ENCODE measurements at places on chromosomes 3 and 15.
A peak's percentile ranks its signal among the peaks of the same experiment; 100 is the strongest.

GRCh38 chr15:76470691-76471090 lies 134.1 kb downstream of the ISL2 start:
- DNase-seq, result peak; percentile 58

DNA sequence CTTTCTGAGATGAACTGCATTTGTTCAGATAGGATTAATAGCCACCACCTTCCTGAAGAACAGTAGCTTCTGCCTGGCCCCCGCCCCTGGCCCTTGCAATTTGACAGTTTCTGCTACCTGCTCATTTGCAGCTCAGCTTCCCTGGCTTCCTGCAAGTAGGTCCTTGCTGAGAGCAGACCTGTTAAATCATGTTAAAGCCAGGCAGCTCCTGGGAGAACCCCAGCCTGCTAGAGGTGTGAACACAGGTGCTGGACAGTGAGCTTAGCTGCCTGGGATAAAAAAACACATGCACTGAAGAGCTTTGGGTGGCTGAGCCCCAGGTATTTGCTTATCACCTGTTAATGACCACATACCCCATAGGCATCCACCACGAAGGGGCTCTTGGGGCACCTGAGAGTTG lies 143.4 kb downstream of the PTPRG start:
- DNase-seq, result no peak

DNA sequence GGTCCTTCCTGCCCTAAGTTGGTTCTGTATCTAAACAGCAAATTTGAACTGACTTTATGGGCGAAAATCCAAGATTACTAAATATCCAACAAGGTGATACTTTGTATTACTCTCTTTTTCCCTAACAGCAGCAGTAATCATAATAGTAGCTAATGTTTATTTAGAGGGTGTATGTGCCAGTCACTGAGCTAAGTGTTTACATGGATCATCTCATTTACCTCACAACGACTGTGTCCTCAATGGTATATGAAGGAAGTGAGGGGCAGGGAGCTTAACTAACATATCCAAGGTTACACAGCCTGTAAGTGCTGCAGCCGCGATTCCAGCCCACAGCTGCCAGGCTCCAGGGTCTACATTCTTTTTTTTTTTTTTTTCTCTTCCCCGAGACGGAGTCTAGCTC lies 10.3 kb upstream of the LRRC34 start:
- DNase-seq, result no peak

GRCh38 chr15:54345301-54345700 lies 367.1 kb downstream of the UNC13C start:
- no peak for DNase-seq

DNA sequence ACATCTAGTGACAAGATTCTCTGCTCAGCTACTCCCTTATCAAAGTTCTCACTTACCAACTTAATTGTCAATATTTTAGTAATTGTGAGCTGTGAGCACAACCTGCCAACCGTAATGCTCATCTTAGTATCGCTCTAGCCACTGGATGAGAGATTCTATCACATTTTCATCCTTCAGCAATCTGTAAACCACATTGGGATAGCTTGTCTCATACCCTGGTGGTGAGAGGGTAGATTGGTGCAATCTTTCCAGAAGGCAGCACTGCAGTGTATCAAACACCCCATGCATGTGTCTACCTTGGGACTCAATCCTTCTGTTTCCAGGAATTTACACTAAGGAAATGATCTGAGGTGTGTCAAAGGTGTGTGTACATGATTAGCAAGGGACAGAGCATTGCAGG lies 18.9 kb upstream of the ATP8B4 start:
- DNase-seq, result no peak

- DNase-seq, result no peak
Observed at GRCh38 chr15:90225504-90226234, 8.1 kb downstream of the CIB1 start.

- no peak for DNase-seq
Observed at GRCh38 chr3:122255757-122256439, 69.2 kb upstream of the CSTA start.

DNA sequence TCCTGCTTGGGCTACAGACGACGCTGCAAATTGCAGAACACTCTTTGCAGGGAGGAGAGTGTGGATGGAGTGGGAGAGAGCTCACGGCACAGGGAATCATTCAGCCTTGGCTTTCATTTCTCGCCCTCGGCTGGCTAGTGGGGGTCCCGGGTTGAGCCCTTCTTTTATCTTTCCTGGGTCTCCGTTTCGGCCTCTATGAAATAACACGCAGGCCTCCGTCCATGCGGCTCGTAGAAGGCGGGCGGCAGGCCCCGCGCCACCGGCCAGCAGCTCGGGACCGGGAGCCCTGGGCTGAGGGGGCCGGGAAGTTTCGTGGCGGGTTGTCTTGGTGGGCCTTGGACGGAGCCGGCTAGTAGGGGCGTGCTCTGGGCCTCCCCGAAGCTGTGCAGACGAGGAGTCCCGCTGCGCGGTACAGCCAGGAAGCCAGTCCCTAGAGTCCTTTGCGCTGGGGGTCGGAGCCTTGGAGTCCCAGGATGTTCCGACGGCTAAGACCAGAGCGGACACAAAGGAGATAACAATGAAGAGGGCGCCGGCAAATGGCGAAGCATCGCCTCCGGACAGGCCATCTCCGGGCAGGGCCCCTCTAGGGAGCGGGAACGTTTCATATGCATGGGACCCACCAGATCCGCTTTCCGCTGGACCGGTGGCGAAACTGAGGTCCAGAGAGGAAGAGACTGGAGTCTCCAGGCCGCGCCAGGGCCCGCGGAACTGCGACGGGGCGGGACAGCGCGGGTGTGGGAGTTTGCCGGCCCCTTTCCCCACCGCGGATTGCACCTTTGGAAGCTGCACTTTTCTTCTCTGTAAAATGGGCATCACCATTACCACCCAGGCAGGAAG lies 4.3 kb downstream of the RNU6-1 start:
- no peak for DNase-seq

GRCh38 chr15:78909791-78910228 lies 35.0 kb downstream of the CTSH start:
- DNase-seq, result peak; percentile 31

DNA sequence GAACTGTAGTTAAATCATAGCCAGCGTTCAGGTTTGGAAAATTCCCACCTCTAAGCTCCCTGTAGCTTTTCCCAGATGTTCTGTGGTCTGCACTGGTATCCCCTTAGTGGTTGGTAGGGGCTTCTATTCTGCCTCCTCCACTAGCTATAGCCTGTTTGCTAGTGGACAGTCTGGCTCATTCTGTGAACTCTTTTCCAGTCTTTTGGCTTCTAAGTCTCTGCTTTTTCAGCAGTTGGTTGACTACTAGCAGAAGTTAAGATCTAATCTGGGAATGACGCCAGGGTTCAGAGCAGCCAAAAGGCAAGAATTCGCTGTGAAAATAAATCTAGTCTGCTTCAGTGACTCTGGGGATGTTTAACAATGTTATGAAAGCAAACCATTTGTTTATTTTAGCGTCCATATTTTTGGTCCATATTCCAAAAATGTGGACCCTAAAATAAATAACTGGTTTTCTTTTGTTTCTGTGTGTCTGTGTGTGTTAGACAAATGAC lies 73.7 kb upstream of the WDR72 start:
- peak; percentile 0 for DNase-seq

DNA sequence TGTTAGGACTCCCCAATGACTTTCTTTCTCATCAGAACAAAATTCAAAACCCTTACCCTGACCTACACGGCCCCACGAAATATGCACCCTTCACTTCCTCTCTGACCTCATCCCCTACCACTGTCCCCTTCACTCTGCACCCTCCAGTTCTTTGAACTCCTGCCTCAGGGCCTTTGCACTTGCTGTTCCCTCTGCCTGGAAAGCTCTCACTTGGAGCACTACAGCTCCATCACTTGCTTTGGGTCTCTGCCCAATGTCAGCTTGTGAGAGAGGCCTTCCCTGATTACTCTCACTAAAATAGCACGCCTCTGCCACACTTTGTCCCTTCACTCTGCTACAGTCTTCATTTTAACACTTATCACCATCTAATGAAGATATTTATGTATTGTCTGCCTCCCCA lies 32.8 kb upstream of the SMAD3 start:
- no peak for DNase-seq

GRCh38 chr3:118941236-118941635 lies 93.4 kb downstream of the IGSF11 start:
- DNase-seq, result no peak

DNA sequence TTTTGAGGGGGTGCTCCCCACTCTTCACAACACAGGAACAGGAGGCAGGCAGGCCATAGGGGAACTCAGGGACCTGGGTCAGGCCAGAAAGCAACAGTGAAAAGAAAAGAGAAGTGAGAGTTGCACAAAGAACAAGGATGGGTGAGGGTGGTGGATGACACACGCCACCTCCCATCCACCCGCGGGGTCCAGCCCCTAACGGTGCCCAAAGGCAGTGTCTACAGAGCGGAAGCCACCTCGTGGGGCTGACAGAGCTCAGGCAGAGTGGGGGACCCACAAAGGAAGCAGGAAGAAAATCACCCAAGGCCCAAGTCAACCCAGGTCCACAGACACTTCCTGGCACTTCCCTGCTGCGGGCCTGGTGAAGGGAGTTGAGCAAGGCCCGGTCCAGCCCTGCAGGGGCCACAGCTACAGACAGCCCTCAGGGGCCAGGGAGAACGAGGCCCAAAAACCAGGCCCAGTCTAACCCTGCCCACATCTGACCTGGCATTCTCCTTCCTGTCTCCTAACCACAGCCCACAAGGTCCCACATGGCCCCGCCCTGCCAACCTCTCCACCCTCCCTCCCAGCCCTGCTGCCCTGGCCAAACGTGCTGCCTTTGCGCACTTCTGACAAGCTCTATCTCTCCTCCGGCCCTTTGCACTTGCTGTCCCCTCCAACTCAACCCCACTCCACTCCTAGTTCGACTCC lies 5.9 kb downstream of the NUP210 start:
- DNase-seq, result no peak

DNA sequence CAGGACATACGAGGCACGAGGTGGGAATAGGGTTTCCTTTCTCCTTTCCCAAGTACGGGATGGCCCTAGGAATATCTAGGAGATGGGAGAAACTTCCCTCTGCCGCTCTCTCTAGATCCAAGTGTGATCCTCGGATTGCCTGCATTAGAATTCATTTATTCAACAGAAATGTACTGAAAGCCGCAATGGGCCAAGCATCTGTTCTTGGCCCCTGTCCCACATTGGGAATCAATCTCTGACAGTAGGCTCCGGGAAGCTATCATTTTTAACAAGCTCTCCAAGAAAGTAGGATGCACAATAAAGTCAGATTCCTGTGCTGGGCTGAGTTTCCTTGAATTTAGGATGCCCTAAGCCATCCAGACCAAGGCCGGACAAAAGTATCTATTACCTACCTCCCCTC lies 37.2 kb upstream of the CA12 start:
- no peak for DNase-seq

DNA sequence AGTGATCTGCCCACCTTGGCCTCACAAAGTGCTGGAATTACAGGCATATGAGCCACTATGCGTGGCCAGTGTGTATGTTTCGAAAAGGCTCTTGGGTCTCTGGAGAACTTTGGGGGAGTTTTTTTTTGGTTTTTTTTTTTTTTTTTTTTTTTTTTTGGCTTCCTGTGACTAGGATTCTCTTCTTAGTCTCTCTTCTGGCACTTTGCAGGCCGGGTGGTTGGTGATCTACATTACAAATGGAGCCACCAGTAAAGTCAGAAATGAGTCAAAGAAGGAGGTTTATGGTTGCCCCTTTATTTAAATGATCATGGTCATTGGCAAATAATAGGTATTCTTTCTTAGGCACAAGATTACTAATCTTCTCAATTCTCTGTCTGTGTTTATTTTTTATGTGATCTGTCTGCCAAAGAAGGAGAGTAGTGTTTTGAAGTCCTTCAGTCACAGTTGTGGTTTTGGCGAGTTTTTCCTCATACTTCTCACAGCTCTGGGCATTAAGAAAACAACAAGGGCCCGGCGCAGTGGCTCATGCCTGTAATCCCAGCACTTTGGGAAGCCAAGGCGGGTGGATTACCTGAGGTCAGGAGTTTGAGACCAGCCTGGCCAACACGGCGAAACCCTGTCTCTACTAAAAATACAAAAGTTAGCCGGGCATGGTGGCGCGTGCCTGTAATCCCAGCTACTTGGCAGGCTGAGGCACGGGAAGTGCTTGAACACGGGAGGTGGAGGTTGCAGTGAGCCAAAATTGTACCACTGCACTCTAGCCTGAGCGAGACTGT lies 38.3 kb downstream of the PDE8A start:
- DNase-seq, result no peak

GRCh38 chr3:170959457-170959856 lies 51.0 kb upstream of the EIF5A2 start:
- DNase-seq, result no peak

GRCh38 chr3:144275005-144275404 lies 303.4 kb downstream of the DIPK2A start:
- DNase-seq, result no peak

GRCh38 chr3:78101384-78101783 lies 1061.5 kb downstream of the ROBO2 start:
- peak; percentile 88 for DNase-seq

DNA sequence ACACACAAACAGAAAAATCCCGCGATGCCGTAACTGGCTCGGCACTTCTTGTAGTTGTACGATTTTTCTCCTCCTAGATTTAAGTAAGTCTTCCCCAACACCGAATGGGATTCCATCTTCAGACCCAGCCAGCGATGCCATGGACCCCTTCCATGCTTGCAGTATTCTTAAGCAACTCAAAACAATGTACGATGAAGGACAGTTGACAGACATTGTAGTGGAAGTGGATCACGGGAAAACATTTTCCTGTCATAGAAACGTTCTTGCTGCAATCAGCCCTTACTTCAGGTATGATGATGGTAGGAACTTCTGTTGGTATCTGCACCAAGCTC lies 763 bp downstream of the KBTBD8 start:
- DNase-seq, result no peak

DNA sequence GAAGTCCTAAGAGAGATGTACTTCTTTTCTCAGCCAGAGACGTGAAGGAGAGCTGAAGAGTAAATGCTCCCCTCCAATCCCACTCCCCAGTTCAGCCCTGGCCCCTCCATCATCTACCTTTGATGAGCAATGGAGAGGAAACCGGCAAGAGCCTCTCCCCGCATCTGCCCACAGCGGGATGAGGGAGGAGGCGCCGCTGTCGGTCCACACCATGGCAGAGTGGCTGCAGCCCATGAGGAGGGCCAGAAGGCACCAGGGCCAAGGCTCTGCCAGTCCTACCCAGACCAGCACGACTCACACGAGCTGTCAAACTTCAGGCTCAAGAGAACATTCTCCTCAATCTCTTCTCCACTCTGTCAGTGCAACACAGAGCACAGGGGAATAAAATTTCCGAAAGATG lies 129.8 kb downstream of the OSBPL10 start:
- no peak for DNase-seq

DNA sequence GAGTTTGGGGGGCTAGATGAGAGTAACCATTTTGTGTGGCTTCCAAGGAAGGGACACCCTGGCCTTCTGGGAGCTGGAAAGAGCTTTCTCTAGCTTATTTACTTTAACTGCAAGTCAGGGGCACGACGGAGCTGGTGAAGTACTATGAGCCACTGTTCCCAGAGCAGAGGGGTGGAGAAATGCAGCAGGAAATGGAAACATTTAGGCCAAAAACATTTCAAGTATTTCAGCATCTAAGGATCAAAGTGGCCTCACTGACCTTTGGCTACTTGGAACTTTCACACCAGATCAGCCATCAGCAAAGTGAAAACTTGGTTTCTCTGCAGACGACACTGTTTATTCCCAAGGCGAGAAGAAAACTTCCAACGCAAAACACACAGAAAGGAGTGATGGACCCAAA lies 7.9 kb downstream of the DGKG start:
- no peak for DNase-seq
